ENCODE measurements at places on chromosomes 6 and 20.

DNA sequence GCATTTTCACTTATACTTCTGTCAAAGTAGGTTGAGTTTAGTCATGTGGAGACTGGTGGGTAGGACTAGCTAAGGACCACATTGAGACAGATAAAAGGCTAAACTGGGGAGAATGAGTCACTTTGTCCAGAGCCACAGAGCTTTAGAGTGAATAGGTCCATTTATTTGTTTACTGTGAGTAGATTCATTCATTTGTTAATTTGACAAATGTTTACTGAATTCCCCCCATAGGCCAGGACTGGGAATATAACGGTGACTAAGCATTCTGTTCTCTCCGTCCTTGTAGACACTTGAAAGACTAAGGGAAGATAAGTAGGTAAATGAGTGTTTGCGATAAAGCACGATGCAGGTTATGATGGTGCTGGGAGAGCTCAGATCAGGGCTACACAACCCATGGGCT is 699.7 kb upstream of the ID4 start:
- no peak for DNase-seq

- no peak for DNase-seq
These were observed 22.8 kb upstream of the TAF4 start for GRCh38 chr20:62088258-62089127.

DNA sequence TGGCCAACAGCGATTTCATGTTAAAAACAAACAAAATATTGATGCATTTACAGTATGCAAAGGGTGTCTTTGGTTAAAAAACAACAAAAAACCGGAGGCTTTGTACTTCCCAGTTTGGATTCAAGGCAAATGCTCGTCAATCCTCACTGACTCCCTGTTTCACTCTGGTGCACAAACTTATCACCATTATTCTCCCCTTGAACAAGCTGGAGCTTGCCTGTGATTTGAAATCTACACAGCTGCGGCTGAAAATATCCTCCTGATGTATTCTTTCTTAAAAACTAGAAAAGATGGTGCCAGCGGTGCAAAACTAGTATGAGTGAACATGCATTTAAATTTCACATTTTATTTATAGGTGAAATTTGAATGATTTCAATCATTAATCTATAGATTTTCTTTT is 3.3 kb downstream of the PERP start:
- no peak for DNase-seq

DNA sequence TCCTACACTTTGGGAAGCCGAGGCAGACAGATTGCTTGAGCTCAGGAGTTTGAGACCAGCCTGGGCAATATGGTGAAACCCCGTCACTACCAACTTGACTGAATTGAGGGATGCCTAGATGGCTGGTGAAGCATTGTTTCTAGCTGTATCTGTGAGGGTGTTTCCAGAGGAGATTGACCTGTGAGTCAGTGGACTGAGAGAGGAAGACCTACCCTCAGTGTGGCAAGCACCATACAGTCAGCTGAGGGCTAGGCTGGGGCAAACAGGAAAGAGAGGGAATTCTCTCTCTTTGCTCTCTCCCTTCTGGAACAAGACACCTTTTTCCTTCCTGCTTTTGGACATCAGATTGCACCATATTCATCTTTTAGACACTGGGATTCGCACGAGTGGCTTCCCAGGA is 3.7 kb upstream of the ZUP1 start:
- no peak for DNase-seq

DNA sequence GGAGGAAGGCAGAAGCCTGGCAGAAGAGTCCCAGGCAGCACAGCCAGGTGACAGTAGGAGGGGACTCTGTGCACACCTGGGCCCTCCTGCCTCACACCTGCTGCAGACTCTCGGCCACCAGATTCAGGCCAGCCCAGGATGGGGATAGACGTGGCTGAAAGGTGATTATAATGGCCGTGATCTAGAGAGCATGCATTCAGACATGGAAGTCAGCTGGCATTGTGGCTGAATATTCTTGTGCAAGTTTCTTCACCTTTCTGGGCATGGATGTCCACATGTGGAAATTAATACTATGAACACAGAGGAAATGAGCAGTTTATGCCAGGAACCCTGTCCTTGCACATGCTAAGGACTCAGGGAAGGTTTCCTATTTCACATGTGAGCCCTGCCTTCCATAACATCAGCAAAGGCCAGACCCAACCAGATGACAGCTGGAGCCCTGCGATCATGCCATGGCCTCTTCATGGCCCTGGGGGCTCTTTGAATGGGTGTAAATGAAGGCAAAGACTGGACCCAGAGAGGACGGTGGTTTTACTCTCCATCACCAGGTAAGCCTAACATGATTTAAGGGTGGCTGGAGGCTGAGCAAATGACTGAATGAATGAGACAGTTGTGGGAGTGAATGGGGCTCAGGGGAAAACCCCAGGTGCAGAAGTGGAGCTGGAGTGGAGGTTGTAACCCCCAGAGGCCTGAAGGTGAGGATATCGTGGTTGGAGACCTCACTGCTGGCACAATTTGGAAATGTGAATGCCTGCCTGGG is 2.7 kb upstream of the RAET1L start:
- DNase-seq: no peak

DNA sequence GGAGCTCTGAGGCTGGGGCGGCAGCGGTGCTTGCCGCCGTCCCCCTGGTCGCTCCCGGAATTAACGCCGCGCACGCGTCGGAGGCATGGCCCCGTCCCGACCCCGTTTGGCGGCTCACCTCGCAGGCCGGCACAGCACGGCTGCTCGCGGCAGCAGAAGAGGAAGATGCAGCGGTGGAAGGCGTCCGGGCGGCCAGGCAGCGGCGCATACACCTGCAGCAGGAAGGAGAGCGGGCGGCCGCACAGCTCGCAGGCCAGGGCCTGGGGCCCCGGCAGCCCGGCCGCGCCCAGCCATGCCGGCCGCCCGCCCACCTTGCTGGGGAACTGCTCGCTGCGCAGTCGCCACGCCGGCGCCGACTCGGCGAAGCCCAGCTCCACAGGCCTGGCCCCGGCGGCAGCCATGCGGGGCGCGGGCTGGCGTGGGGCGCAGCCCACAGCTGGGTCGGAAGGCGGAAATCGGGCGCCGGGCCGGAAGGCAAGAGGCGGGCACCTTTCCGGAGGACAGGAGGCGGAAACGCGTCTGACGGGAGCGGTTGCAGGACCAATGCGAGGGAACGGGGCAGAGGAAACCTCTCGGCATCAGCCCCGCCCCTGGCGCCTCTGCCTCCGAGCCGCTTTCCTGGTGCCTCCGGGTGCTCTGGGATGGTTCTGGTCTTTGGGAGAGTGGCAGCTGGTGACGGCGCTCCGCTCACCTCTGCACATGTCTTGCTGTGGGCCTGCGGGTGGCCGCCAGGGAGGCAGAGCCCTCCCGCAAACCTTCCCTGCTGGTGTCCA is at the start of gene PDCD2:
TSS of gene PDCD2 (minus strand) at position 457 of the 773 bp plus-strand sequence. CDS start at position 401, 56 bp downstream.
- DNase-seq: peak; percentile 86

GRCh38 chr20:25005220-25005619 is 12.7 kb upstream of the APMAP start:
- no peak for DNase-seq

GRCh38 chr6:157713451-157714152 is 109.4 kb upstream of the SNX9 start:
- DNase-seq: no peak

- DNase-seq: no peak
These were observed 511.8 kb upstream of the ID4 start for GRCh38 chr6:19325335-19325789.

- DNase-seq: peak; percentile 64
These were observed at the start of gene TMEM14C for GRCh38 chr6:10722820-10723566. Gene TMEM14C, plus strand, starts transcription at chr6:10723070. Its CDS starts 1,544 bp downstream, at chr6:10724614.

- no peak for DNase-seq
These were observed 323.4 kb downstream of the BTBD9 start for GRCh38 chr6:38316099-38316868.

- DNase-seq: no peak
These were observed 5.9 kb upstream of the HDAC2 start for GRCh38 chr6:113976806-113977205.

GRCh38 chr6:105474234-105474633 is 71.4 kb upstream of the PREP start:
- no peak for DNase-seq

- no peak for DNase-seq
These were observed 188.6 kb downstream of the PRL start for GRCh38 chr6:22108199-22108598.

- no peak for DNase-seq
These were observed 146.7 kb upstream of the ID4 start for GRCh38 chr6:19690325-19691075.

DNA sequence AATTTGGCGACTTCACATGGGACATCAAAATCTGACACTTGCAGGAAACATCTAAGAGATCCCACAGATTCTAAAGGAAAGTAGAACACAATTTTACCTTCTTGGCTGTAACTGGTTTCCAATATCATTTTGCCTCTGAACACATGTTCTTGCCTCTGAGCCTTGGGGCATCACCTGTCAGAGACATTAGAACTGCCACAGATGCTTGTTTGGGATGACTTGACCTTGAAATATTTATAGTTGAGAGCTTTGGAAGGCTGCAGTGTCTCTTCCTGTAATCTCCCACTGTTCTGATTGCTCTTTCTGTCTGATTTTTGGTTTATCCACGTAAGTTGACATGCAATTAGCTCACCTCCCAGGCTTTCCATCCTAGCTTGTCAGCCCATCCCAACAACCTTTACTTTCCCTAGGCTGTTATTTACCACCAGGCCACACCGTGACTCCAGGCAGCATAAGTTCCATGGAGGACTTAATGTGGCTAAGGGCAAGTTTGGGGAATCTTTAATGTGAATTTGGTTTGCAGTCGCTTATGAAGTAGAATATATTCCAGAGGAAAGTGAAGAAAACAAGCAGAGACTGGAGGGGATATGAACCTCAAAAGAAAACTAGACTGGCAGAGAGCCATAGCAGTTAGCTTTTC is 256.5 kb upstream of the RIN2 start:
- no peak for DNase-seq

- DNase-seq: no peak
These were observed 173.7 kb downstream of the GRM1 start for GRCh38 chr6:146202570-146202969.

GRCh38 chr20:53296025-53296424 is 297.6 kb downstream of the ZNF217 start:
- DNase-seq: no peak

- no peak for DNase-seq
These were observed 62.1 kb downstream of the OLIG3 start for GRCh38 chr6:137432054-137432611.

- DNase-seq: no peak
These were observed 60.8 kb downstream of the ERMARD start for GRCh38 chr6:169812257-169812644.

DNA sequence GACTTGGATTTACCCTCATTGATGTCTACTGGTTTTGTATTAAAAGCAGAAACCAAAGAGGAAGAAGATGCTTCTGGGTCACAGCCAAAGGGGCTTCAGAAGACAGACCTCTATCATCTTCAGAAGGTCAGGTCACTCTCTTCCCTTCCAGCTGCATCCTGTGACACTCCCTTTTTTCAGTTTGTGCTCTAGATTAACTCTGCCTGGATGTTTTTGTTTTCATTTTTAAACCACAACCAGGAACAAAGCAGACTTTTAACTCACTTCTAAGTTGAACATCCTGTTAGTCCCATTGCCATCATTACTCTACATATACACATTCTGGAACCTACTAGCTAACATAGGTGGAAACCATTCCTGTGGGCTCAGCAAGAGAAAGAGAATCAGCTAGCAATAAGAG is 45.2 kb downstream of the AKIRIN2 start:
- no peak for DNase-seq

- no peak for DNase-seq
These were observed 73.9 kb upstream of the SLC22A16 start for GRCh38 chr6:110550353-110550752.

GRCh38 chr6:25462235-25462897 is 183.2 kb downstream of the CARMIL1 start:
- DNase-seq: no peak

- DNase-seq: no peak
These were observed 161.7 kb upstream of the AFDN start for GRCh38 chr6:167664678-167665660.

GRCh38 chr20:47263465-47264084 is 92.9 kb downstream of the ZMYND8 start:
- DNase-seq: no peak

DNA sequence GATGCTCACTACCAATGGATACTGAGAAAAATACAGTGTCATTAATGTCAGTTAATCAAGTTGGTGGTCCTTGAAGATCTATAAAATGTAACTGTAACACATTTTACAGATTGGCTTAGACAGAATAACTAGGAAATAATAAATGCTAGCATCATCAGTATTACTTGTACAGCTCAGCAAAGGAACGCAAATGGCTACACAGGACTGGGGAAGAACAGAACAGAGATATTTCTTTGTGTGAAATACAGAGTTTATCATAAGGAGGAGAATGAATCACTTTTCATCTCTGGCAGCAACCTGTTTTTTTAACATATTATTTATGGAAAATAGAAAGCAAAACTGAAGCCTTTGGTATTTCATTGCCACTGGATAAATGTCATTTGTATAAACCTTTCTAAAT is 8.2 kb upstream of the QKI start:
- no peak for DNase-seq

DNA sequence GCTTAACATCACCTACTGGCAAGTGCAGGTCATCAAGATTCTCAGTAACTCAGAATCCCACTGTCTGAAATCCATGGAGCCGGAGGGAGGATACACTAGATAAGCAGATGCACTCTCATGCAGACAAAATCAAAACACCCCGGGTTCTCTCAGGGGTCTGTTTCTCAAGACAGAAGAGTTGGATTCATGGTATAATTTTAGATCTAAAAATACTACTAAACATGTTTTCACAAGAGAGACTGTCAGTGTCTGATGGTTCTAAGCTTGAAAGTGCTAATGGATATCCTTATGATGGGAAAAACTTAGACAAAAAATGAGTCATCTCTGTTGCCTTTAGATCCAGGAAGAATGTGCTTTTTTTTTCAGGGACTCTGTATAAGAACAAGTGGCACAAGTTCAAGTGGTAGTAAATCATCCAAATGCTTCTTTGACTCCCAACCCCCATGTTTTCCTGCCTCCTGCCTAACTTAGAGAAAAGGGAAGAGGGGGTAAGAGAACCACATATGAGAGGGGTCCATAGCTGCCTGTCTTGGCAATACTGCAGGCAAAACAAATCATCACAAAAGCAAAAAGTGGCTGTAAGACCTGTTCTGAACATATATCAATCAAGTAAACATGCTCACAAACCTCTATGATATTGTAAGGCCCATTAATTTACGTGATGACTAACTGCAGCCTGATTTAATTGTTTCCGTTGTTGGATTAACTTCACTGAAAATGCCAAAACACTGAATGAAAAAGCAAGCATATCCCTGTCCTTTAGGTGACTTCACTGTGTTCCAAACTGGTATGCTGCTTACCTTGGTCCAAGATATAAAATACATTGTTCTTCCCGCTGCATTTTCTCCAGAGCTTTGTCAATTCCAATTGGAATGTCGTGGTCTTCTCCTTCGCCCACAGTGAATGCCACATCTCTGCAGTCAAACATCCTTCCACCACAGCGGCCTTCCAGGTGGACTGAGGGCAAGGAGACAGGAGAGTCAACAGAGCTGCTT is 84.0 kb upstream of the TULP1 start:
- DNase-seq: no peak

Data from activated CD4-positive, alpha-beta T cell treated with anti-CD3 and anti-CD28 coated beads for 1 hour (primary cell).